Esophagus (tissue), 2 donors: ENCODE measurements at places on chromosomes 1 and 21. TPM values are rescaled to one million over a fixed set of nuclear protein-coding genes. Genes with fewer than 3 reads are reported as not detected.

E2F2 gene
- polyA plus RNA-seq: 5.4 TPM

CLIC6 gene
- 0.45 TPM for polyA plus RNA-seq

TMPRSS15 gene
- not detected for polyA plus RNA-seq

HIVEP3 gene
- polyA plus RNA-seq: 2.7 TPM

PADI1 gene
- polyA plus RNA-seq: 162 TPM

HFM1 gene
- 0.12 TPM for polyA plus RNA-seq

S100B gene
- 11.6 TPM for polyA plus RNA-seq

CRYAA gene
- polyA plus RNA-seq: not detected

RGS18 gene
- 0.29 TPM for polyA plus RNA-seq

REN gene
- polyA plus RNA-seq: 0.18 TPM
